ENCODE measurements at places on chromosomes 3 and 15. TPM values are rescaled to one million over a fixed set of nuclear protein-coding genes. Genes with fewer than 3 reads are reported as not detected.

The GOLGA8S gene
- 0.20 TPM for total RNA-seq

The MLF1 gene
- total RNA-seq: 7.1 TPM

The ALDH1A3 gene
- 9.9 TPM for total RNA-seq

GRCh38 chr3:47865192-47865591 is 62.3 kb downstream of the DHX30 start:
- no peak overlapping the region for H3K4me3 ChIP-seq
- H3K4me1 ChIP-seq: no peaks in the 10 kb centered on the region
- DNase-seq: no peak
- H3K27me3 ChIP-seq: no peaks in the 10 kb centered on the region
- H3K27ac ChIP-seq: no peak overlapping the region
- peaks cover 73% of the 10 kb centered on the region for H3K36me3 ChIP-seq

GRCh38 chr3:166367947-166368533 is 530.8 kb upstream of the BCHE start:
- no peak overlapping the region for H3K4me3 ChIP-seq
- no peaks in the 10 kb centered on the region for H3K36me3 ChIP-seq
- DNase-seq: no peak

DNA sequence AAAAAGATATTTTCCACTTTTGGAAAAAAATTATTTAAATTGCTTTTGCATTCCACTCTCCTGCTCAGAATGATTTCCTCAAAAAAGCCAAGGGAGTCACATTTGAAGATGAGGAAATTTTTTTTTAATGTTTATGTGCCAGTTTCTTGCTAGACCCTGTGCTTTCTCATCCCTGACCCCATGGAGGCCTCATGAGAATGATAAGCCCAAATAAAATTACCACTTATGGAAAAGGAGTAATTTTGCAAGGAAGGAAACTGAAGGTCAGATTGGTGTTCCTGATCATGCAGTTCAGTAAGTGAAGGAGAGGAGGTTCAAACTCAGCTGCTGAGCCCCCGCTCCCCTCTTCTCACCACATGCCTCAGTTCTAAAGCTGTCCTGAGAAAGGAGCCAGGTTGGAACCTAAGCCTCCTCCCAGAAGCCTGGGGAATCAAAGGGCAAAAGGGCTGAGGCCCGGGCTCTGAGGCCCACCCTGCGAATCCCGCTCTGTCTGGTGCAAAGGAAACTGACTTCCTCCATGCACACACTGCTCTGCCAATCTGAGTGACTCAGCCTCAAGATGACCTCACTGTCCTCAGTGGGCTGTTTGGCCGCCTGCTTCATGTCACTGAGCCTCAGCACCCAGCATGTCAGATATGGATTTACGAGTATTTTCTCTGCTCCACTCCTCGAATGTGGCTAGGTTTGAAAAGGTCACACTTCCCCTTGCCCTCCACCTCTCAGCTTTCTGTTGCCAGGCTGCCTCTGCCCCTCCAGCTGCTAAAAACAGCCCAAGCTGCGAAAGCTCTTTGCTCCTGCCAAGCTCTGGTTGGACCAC is 56.9 kb upstream of the FLNB start:
- H3K27ac ChIP-seq: peak overlapping the region; percentile 65
- H3K4me3 ChIP-seq: no peak overlapping the region
- DNase-seq: peak; percentile 64
- H3K36me3 ChIP-seq: no peaks in the 10 kb centered on the region
- peaks cover 16% of the 10 kb centered on the region for H3K4me1 ChIP-seq

DNA sequence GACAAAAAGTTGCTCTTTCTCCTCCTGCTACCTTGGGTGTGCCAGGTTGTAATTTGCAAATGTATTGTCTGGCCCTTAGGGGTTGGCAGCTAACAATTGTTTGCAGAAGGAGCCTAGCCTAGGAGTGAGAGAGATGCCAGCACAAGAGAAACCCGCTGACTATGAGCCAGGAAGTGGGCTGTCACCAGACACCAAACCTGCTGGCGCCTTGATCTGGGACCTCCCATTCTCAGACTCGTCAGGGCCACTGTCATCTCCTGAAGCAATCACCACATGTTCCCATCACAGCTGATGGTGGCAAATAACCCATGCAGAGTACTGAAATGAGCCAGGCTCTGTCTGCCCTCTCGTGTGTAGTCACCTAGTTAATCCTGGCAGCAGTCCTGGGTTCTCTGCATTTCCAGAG is 406.4 kb upstream of the NPAP1 start:
- no peak for DNase-seq
- no peak overlapping the region for H3K27ac ChIP-seq
- no peaks in the 10 kb centered on the region for H3K27me3 ChIP-seq
- no peak overlapping the region for H3K4me3 ChIP-seq
- H3K4me1 ChIP-seq: no peaks in the 10 kb centered on the region

DNA sequence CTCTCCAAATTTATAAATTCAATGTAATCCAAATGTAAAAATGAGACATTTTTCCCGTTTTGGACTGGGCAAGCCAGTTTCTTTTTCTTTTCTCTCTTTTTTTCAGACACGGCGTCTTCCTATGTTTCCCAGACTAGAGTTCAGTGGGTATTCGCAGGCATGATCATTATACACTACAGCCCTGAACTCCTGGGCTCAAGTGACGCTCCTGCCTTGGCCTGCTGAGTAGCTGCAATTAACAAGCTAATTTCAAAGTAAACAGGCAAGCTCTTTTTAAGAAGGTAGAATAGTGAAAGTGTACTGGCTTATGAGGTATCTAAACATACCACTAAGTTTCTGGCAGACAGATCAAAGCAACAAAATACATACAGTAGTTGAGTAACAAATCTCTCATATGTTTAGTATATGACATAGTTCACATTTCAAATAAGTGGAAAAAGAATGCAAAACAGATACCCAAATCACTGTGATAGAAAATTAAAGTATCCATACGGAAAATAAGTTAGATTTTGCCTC is 13.5 kb downstream of the HIGD1A start:
- no peaks in the 10 kb centered on the region for H3K4me1 ChIP-seq
- H3K36me3 ChIP-seq: peaks cover 35% of the 10 kb centered on the region
- no peak overlapping the region for H3K27ac ChIP-seq
- no peak for DNase-seq

- DNase-seq: no peak
- H3K4me3 ChIP-seq: no peak overlapping the region
- H3K27ac ChIP-seq: no peak overlapping the region
- no peaks in the 10 kb centered on the region for H3K36me3 ChIP-seq
- H3K4me1 ChIP-seq: no peaks in the 10 kb centered on the region
Measured at GRCh38 chr15:79206940-79207339, 75.6 kb upstream of the ANKRD34C start.

DNA sequence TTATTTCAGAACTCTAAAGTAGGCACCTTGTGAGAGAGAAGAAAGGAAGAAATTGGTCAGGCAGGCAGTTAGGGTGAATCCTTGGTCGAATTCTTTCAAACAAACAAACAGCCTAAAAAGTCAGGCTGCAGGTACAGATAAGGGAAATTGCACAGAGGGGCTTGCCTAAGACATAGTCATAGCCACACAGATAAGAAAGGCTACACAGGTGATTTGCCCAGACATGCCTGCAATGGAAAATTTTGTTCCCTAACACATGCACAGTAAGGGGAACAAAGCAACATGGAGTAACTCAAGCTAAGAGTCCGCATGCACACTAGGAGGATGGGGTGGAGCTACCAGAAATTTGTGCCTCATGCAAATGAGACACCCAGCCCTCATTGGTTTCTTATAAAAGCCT is 91.4 kb upstream of the TUSC7 start:
- no peak overlapping the region for H3K4me3 ChIP-seq
- no peaks in the 10 kb centered on the region for H3K27me3 ChIP-seq
- H3K36me3 ChIP-seq: no peaks in the 10 kb centered on the region
- no peak for DNase-seq

GRCh38 chr3:119891944-119892721 is 110.2 kb downstream of the NR1I2 start:
- no peaks in the 10 kb centered on the region for H3K27me3 ChIP-seq
- no peak for DNase-seq
- no peaks in the 10 kb centered on the region for H3K4me1 ChIP-seq
- H3K4me3 ChIP-seq: no peak overlapping the region

DNA sequence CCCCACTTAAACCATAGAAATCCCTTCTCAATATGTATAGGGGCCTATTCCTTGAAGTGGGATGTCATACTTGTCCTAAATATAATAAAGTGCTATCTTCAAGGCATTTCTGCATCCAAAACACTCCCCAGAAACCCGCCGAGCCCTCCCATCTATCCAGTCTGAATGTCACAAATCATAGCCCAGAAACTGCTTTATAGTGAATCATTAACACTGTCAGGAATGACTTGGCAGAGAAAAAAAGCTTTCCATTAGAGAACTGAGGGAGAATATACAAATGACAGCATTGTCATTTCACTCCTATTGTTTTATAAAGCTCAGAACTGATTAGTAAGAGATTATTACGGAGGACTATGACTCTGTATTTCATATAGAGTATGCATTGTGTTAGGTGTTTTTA is 48.4 kb upstream of the MEIS2 start:
- H3K4me3 ChIP-seq: no peak overlapping the region
- no peak overlapping the region for H3K27ac ChIP-seq
- no peak for DNase-seq
- no peaks in the 10 kb centered on the region for H3K36me3 ChIP-seq

GRCh38 chr15:91227117-91227516 is 127.1 kb downstream of the SV2B start:
- no peaks in the 10 kb centered on the region for H3K4me1 ChIP-seq
- H3K36me3 ChIP-seq: no peaks in the 10 kb centered on the region
- H3K27ac ChIP-seq: no peak overlapping the region
- H3K4me3 ChIP-seq: no peak overlapping the region

DNA sequence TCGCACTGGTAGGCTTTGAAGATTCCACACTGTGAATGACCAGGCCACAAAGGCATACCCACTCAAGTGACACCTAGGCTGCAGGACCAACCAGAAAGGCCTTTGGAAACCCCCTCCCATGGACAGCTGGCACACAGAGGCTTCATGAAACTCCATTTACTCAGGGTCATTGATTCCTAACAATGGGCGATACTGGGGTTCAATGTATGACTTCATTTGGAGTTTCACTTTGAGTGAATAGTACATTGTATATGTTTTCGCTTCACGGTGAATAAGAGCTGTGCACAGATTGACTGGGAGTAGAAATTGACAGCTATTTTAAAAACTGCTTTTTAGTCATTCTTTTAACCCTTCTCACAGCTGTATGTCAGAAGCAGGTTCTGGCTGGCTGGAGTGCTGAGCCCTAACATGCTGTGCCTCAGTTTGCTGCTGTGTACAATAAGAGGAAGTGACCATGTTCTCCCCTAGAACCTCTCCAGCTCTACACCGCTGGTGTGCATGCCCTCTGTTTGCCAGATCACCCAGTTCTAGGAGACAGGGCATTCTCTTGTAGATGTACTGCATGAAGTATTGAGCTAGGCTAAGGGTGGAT is 15.4 kb upstream of the CX3CR1 start:
- no peak overlapping the region for H3K4me3 ChIP-seq
- H3K27ac ChIP-seq: no peak overlapping the region
- H3K4me1 ChIP-seq: no peaks in the 10 kb centered on the region
- H3K27me3 ChIP-seq: no peaks in the 10 kb centered on the region

DNA sequence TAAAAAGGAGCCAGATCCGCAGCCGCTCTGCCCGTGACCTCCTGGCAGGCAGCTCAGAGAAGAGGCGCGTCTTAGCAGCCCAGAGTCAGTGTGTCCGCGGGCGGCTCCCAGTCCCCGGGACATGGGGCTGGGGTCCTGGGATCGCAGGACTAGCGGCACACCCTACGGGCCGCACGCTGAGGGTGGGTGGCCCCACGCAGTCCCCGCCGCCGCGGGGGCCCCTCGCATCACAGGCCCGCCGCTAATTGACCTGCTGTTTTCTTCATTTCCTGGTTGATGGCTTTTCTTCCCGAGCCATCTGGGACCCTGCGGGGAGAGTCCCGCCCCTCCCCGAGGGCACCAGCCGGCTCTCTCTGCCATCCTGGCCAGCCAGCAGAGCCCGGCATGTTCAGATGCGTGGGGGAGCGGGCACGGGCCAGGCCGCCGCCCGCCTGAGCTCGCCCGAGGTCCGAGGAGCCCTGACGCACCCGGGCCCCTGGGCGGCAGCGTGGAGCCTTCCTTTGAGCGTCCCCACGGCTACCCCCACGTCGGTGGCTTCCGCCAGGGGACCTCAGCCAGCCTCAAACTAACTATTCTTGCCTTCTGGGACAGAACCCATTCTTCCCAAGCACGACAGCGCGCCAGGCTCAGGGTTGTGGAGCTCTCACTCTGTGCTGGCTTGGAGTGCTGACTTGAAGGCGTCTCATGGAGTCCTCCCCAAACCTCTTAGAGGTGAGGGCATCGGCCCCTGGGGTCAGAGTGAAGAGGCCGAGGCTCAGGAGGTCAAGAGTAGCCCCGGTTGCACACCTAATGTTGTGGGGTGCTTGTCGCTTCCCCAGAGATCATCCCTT is 34.6 kb upstream of the CACNA2D3 start:
- peak overlapping the region; percentile 42 for H3K4me3 ChIP-seq
- peak; percentile 69 for DNase-seq
- no peaks in the 10 kb centered on the region for H3K4me1 ChIP-seq
- H3K27ac ChIP-seq: no peak overlapping the region

Data from upper lobe of right lung (tissue), 1 donor.